Fibroblast of the aortic adventitia (primary cell): ENCODE measurements at places on chromosomes 2 and 18. TPM values are rescaled to one million over a fixed set of nuclear protein-coding genes. Genes with fewer than 3 reads are reported as not detected.

DNA sequence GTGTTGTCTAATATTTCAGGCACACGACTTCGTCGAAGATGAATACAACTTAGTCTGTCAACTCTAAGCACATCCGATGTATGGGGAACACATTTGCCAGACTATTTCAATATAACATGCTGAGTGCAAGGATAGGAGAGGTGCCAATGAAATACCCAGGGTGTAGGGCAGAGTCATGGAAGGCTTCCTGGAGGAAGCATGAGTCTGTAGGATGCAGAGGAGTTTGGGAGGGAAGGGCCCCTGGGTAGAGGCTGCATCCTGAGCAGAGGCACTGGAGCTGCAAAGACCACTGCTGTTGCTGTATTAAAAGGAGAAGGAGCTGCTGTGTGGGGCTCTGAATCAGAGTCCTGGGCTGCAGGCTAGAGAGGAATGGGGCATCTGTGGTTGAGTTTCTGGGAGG lies 89.9 kb downstream of the ASAP2 start:
- DNase-seq: no peak

GRCh38 chr2:25649786-25650185 lies 23.6 kb downstream of the DTNB start:
- DNase-seq: no peak

MC2R gene
- total RNA-seq: not detected in 2 replicates

DNA sequence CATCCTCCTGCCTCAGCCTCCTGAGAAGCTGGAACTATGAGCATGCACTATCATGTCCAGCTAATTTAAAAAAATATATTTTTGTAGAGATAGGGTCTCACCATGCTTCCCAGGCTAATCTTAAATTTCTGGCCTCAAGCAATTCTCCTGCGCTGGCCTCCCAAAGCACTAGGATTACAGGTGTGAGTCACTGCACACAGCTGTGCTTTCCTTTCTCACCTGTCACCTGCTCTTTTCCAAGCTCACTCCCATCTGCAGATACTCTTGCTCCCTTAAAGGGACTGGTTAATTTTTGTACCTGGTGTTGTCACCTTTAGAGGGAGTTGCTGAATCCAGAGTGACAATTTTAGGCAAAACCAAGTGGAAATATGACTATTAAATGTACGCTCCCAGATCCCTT lies 178.2 kb downstream of the LOXHD1 start:
- no peak for DNase-seq

RFTN2 gene
- 6.4 and 16.4 TPM in 2 replicates for total RNA-seq

GRCh38 chr18:59990121-59990823 lies 90.5 kb downstream of the PMAIP1 start:
- no peak for DNase-seq

- no peak for DNase-seq
Observed at GRCh38 chr2:240834377-240834975, 14.5 kb upstream of the KIF1A start.

- DNase-seq: no peak
Observed at GRCh38 chr2:11761259-11761658, 14.8 kb downstream of the LPIN1 start.

GKN1 gene
- total RNA-seq: not detected in 2 replicates

FHOD3 gene
- 3.0 and 3.3 TPM in 2 replicates for total RNA-seq

ALLC gene
- total RNA-seq: not detected in 2 replicates

ERBB4 gene
- total RNA-seq: 0.16 and 5.8 TPM in 2 replicates

DNA sequence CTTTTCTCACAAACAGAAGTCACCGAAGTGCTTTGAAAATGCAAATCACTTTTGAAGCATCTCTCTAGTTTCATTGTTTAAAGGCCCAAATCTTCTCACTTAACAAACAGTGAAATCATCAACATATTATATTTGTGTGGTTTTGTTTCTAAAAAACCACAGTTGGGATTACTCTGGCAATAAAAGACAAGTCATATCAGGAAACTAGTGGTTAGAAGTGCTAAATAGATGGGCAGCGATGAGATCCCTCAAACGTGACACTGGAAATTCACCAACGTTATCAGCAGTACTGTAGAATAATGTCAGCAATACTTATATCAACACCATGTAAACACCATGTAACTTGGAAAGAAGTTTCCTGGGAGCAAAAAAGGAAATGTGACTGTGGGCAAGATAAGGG lies 893.5 kb downstream of the SUCLG1 start:
- DNase-seq: no peak

FAM237A gene
- not detected in 2 replicates for total RNA-seq

CCBE1 gene
- 16.2 and 35.3 TPM in 2 replicates for total RNA-seq

ACMSD gene
- not detected in 2 replicates for total RNA-seq

CCDC148 gene
- 0.72 and 9.1 TPM in 2 replicates for total RNA-seq

DNA sequence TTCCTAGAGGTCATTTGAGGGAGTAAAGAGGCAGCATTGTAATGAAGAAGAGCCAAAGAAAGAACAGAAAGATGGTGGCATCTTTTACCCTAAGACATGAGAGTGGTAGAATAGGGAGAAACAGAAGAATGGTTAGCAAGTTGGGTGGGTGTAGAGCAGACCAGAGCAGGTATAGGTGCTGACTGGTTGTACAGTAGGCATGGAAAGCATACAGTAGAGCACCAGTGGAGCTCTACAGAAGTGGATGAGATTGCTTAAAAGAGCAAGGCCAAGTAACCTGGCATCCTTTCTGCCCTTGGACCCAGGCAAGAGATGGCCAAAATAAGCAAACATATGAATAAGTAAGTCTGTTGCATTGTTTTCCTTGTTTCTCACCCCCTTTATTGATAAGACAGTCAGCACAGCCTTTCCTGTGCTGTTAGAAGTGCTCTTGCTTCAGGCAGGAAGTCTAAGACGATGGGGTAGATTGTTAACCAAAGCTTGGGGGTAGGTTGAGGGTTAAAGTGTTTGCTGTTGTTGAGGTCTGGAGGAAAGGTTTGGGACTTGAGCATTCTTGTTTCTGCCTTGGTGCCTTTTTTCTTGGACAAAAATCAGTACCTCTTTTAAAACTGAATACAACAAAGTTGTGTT lies 76.9 kb downstream of the DIS3L2 start:
- DNase-seq: peak; percentile 31

DNA sequence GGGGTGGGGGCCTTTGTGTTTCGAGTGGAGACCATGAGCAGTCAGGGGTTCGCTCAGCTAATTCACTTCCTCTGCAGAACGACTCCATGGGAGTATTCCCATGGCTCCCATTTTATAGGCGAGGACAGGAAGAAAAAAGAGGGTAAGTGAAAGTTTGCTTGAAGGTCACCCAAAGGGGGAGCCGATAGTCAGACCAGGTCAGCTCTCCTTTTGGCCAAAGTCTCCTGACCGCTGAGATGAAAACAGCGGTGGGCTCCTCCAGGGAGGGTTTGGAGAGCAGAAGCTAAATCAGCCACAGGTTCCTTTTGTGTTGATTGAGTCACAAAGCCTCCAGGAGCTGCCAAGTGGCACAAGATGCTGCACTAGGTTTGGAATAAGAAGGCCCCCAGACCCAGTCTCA lies 34.1 kb upstream of the CTAGE1 start:
- no peak for DNase-seq

GRCh38 chr2:160405077-160405867 lies 88.3 kb downstream of the RBMS1 start:
- DNase-seq: peak; percentile 54

DNA sequence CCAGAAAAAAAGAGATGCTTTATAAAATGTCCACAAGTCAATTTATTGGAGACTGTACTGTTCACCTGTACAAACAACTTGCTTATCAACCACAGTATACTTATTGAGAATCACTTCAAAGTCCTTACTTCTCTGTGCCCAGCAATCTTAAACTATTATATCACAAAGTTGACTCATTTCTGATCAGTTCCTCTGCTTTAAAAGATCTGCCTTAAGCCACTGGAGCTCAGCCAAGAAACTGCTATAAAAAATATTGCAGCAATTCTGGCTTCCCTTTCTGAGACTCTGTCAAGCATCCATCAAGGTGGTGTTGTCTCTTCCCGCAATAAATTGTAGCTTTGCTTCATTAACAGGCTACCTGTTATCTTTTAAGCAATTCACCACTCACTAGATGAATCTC lies 375.2 kb upstream of the SPHKAP start:
- DNase-seq: peak; percentile 12

GRCh38 chr2:27738349-27739057 lies 33.0 kb upstream of the MRPL33 start:
- DNase-seq: no peak

HOXD12 gene
- not detected in 2 replicates for total RNA-seq

GRCh38 chr2:25201265-25201664 lies 32.9 kb upstream of the POMC start:
- no peak for DNase-seq

TMEM214 gene
- total RNA-seq: 10.3 and 71.6 TPM in 2 replicates

DNA sequence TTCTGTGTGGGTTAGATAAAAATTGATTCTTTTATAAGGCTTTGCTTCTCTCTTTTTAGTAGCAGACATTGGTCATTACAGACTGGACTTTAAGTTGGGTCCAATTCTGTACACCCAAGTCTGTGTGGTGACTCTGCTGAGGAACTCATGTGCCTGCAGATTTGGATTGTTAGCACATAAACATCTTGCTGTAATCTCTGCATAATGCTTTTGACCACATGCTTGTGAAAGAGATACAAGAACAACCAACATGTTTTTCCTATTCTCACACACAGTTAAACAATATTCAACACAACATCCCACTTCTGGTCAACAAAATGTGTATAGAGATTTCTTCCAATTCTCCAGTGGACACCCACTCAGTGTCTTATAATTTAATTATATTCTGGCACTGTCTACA lies 270.1 kb downstream of the RDH14 start:
- DNase-seq: no peak

- DNase-seq: peak; percentile 56
Observed at GRCh38 chr2:75480971-75481836, 79.5 kb downstream of the EVA1A start.

- DNase-seq: no peak
Observed at GRCh38 chr18:5500158-5500939, 43.4 kb downstream of the EPB41L3 start.

DNA sequence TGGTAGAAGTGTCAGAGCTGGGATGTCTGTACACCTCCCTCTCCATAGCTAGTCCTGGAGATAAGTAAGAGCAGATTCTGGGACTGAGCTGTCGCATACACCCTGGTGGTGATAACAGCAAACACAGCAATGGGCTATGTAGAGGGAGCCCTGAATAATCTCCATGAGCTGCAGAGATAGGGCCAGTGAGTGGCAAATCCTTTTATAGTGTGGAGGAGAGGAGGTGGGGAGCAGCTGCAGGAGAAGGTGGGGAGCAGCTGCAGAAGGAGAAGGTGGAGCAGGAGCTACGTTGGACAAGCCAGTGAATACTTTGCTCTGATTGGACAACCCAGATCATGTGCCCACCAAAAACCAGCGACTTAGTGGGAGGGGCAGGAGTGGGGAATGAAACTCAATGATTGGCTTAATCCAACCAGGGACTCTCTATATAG lies 85.5 kb downstream of the TMEM247 start:
- DNase-seq: no peak

DNA sequence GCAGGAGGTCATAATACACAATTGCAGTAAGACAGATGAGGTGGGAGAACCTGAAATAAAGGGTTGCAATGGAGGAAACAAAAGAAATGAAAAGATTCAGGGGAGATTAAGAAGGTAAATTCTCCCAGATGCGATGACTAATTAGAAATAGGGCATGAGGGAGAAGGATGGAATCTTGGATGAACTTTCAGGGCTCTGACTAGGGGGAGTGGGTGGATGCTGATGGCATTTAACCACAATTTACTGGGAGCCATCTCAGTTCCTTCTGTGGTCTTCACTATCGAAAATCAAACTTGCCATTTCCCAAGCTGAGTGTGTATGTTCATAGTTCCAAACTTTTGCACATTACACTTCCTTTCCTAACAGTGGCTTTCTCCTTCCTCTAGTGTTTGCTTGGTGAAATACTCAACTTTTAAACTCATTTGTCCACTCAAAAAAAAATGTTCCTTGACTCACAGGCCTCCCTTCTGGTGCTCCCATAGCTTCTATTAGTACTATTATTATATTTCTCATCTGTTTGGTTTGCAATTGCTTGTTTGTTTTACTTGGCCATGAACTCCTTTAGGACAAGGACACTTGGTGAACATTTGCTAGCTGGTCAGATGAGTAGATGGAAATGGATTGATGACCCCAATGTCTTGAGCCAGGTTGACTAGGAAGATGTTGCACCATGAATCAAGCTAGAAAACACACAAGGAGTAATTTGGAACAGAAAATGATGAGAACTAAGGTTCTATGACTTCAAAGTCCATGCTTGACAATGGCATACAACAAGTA lies 178.5 kb downstream of the DIS3L2 start:
- DNase-seq: peak; percentile 33

GRCh38 chr2:72731116-72731515 lies 94.7 kb downstream of the EXOC6B start:
- no peak for DNase-seq

GRCh38 chr18:48324651-48325050 lies 84.5 kb downstream of the ZBTB7C start:
- no peak for DNase-seq

DNA sequence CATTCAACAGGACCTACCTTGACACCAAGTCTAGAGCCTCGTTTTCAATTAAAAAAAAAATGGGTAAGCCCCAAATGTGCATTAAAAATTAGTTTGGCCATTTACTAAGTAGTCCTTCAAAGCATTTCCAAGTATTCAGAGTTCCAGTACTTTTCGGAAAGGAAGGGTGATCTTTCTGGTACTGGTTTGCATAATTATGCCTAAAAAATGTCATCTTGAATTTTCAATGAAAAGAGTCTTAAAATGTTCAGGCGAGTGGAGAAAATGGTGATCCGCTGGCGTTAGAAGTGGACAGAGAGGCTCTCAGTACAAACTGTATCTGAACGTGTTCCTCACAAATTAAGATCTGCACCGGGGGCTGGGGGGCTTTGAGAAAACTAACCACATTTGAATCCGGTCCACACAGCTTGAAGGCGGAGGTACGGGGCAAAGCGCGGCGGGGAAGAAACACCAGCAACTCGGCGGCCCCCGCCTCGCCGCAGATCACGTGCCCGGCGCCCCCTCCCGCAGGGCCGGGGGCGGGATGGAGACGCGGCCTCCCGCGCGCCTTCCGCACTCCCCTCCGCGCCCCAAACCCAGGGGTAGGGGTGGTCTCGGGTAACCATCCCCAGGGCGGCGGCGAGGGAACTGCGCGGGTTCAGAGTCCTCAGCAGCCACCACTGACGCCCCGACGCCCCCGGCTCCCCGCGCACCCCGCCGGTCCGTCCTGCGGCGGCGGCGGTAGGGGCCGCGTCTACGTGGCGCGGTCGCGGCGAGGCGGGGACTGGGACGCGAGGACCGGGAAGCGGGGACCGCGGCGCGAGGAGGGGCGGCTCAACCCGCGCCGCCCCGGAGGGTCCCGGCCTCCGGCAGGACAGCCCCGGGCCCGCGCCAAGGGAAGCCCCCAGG lies 564 bp downstream of the LPIN2 start:
- no peak for DNase-seq

BCL2 gene
- total RNA-seq: 4.2 and 13.2 TPM in 2 replicates
